Skeletal muscle cell (primary cell): ENCODE measurements at places on chromosomes 6 and 20.

GRCh38 chr20:10553326-10553984 is 118.3 kb downstream of the SLX4IP start:
- no peak for DNase-seq

- no peak for DNase-seq
Observed at GRCh38 chr6:135871296-135871695, 19.8 kb downstream of the PDE7B start.

GRCh38 chr6:165746331-165746730 is 83.3 kb upstream of the PDE10A start:
- DNase-seq = no peak

- DNase-seq = no peak
Observed at GRCh38 chr6:169577974-169578373, 123.9 kb downstream of the WDR27 start.

DNA sequence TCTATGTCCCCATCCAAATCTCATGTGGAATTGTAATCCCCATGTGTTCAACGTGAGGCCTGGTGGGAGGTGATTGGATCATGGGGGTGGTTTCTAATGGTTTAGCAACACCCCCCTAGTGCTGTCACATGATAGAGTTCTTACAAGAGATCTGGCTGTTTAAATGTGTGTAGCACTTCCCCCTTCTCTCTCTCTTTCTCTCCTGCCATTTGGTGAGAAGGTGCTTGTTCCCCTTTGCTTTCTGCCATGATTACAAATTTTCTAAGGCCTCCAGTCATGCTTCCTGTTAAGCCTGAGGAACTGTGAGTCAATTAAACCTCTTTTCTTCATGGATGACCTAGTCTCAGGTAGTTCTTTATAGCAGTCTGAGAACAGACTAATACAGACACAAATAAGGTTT is 165.4 kb downstream of the OGFRL1 start:
- no peak for DNase-seq
